PC-9 (cell line): ENCODE measurements at places on chromosomes 7 and 10. TPM values are rescaled to one million over a fixed set of nuclear protein-coding genes. Genes with fewer than 3 reads are reported as not detected.

MPP7 gene
- 0.35 and 0.55 TPM in 2 replicates for total RNA-seq

DNA sequence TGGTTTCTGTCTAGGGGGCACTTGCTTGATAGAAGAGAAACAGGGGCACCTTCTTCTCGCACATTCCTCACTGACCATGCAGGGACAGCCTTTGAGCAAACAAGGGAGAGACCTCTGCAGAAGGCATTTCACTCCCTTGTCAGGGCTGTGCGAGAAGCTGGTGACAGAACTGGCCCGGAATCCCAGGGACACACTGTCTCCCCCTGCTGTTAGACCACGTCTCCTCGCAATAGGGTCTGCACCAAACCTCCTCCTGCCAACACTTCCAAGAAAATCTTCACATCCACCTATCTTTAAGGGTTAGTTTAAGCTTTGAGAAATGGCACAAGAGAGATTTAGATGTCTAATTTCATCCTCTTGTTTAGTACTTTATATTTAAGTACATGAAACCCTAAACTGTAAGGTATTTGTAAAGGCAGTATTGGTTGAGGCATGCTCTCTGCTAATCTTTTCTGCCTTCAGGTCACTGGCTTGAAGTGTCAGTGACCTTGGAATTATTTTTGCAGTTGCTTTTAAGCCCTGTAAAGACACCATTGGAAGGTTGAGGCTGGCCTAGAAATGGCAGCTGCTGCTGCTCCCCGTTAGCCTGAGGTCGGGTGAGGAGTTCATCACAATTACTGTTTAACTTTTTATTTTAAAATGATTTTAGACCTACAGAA lies 37.0 kb downstream of the RBM20 start:
- DNase-seq, result no peak

GRCh38 chr10:110192552-110192951 lies 14.9 kb upstream of the MXI1 start:
- DNase-seq, result no peak

GRCh38 chr10:51176976-51177695 lies 102.8 kb downstream of the PRKG1 start:
- DNase-seq, result no peak

DNA sequence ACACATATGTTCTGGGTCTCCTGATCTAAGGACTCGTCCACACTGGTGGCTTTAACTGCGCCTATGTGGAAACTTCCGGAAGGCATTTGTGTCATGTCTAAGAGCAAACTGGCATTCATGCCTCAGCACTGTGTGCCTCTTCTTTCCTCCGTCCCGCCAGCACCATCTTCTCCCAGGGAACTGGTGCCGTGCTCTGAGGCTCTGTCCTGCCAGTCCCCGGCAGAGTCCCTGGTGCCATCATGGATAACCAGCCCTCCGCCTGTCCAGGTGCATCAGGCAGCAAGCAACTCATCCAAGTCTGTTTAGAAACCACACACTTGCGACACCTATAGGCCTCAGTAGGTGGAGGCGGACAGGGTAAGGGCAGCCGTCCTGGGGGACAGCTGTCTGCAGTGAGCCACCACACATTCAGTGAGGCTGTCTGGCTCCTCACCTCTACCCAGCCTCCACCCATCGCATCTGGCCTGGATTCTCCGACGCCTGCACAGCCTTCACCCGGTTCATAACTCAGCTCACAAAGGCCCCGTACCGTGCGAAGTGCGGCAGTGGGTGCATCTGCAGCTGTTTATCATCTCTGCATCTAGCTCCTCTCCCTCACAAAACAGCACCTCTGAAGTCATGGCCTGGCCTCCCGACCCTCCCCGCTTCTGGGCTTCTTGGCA lies 162.7 kb downstream of the DIP2C start:
- no peak for DNase-seq
